ENCODE measurements at places on chromosomes 5 and 9.

DNA sequence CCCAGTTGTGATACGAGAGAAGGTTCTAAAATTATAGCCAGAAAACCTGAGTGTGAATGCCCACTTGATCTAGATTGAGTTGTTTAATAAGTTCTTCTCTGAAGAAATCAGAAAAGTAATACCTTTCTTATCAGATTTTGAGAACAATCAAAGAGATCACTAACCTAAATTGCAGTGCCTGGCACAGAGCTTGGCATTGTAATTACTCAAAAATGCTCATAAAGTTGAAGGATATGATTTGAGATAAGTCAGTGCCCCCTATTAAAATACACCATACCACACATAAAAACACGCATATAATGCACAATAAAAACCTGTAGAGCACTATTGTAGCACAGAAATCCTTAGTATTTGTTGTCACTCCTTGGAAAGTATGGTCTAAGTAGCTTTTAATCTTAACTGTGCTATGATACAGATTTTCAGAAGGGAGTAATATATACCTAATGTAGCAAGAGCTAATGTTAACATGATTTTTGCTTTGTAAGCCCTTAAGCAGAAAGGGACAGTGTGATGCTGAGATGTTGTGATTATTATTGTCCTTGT, 257.5 kb upstream of the CDH18 start:
- no peak for DNase-seq

DNA sequence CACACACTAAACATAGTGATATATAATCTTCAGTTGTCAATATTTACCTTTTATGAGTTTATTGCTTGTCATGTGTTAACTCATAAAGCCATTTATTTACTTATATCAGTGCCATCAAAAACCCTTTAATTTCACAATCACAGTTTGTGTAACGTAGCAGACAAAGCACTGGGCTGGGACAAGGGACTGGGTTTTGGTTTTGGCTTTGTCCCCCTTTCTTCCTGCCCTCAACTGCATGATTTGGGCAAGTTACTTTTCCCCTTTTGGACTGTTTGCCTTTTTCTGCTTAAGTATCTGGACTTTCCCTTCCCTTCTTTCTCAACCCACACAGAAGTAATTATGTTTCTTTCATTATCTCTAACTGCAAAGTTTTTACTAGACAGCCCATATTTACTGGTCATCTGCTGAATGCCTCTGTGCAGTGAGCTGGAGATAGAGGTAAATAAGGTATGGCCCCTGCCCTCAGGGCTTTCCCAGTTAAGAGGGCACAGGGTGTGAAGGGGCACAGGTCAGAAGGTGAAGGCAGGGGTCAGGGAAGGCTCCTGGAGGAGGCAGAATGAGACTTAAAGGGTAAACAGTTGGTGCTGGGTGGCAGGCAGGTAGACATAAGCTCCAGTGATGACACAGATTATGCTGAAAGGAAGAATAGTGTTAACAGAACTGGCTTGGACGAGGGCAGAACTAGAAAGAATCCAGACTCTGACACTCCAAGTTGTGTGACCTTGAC, 14.8 kb upstream of the NR3C1 start:
- DNase-seq = no peak

GRCh38 chr9:134059661-134060395, 8.0 kb downstream of the BRD3 start:
- no peak for DNase-seq

GRCh38 chr9:108620767-108621166, 235.0 kb downstream of the ACTL7B start:
- no peak for DNase-seq

DNA sequence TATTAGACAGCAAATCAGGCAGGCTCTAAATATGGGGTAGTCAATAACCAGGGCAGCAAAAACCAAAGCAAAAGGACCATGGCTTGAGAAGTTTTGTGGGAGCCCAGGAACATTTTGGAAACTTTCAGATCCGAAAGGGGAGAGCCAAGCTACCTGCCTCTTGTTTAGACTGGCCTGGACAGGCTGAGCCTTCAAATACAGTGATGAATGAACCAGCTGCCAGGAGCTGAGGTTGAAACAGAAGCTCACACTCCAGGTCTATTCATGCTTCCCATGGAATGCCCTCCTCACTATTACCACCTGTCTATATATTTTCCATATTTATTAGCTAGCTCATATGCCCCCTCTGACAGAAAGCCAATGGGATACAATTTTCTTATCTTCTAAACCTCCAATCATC, 150.8 kb upstream of the SLC44A1 start:
- DNase-seq = no peak

DNA sequence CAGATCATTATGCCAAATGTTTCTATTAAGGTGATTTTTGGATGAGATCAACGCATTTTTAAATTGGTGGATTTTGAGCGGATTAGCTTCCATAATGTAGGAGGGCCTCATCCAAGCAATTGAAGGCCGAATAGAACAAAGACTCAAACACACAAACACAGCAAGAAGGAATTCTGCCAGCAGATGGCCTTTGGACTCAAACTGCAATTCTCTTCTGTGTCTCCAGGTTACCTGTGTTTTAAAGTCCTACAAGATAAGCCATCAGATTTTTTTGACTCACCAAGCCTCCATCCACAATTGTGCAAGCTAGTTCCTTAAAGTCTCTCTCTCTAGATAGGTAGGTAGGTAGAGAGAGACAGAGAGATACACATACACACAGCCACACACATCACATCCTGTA, 25.5 kb downstream of the CDH6 start:
- no peak for DNase-seq

DNA sequence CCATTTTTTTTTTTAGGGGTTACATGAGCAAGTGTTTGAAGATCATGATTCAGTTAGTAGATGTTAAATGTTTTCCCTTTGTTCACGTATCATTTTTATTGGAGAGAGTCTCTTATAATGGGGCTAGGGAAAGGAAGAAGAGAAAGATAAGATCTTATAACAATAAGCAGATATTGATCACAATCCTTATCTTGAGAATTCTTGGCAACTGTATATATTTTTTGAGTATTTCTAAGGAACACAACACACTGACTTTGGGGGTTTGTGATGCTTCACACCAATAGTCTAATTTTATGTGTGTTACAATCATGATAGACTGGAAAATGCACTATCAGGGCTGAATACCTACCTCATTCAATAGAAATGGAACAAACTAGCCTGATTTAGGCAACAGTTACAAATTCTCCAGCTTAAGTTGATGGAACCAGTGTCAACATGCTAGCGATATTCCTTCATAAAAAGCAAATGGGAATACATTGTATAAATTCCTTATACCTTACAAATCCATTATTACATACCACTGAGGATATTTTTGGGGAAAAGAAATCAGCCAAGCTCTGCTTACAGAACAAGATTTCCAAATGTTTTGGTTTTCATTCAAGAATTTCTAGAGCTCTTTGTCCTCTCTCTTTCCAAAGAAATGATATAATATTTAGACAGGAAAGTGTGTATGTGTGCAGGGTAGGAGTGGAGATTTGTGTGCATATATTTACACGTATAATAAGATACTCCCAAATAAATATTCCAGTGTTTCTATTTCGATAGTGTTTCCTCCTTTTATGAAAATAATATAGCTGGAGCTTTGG, 41.5 kb downstream of the SVEP1 start:
- no peak for DNase-seq

GRCh38 chr9:92414566-92414965, 9.7 kb downstream of the OMD start:
- no peak for DNase-seq

Data from activated CD4-positive, alpha-beta T cell treated with anti-CD3 and anti-CD28 coated beads for 24 hours (primary cell).